GF-D8 (cell line): ENCODE measurements at places on chromosomes 13 and 19.

GRCh38 chr19:57558525-57558924 lies 1.1 kb downstream of the ZNF550 start:
- no peak for DNase-seq

GRCh38 chr13:54647275-54647674 lies 1618.7 kb downstream of the OLFM4 start:
- DNase-seq: no peak

DNA sequence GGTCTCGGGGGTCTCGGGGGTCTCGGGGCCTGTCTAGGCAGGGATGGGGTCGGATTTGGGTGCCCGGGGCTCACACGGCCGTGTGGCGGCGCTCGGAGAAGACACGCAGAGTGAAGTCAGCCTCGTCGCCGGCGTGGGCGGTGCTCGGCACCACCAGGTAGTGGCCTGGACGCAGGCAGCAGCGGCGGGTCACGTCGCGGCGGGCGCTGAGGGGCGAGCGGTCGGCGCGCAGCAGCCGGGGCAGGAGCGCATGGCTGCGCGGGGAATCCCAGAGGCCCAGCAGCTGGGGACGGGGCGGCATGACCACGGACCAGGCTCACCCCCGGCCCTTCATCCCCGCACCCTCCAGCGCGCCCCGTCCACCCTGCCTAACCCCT lies 8.2 kb downstream of the CAPN12 start:
- no peak for DNase-seq

- DNase-seq: no peak
Observed at GRCh38 chr13:41565846-41566245, 108.5 kb downstream of the RGCC start.
